Foreskin keratinocyte (primary cell): ENCODE measurements at places on chromosomes 1 and 21.

GRCh38 chr21:24131056-24131455 lies 1476.2 kb downstream of the MRPL39 start:
- DNase-seq, result no peak

DNA sequence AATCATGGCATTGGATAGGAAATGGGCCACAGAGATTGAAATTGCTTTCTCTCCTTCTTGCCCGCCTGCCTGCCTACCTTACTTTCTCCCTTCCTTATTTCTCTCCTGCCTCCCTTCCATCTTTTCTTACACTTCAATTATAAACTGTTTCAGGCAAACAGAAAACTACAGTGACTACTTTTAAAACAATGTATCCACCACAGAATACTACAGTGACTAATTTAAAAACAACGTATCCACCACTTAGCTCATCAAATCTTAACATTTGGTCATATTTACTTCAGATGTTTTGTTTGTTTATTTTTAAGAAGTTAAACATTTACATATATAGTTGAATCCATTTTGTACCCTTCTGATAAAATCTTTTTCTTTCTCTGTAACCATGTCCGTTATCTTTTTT lies 54.4 kb downstream of the SNRPE start:
- no peak for DNase-seq

- DNase-seq, result no peak
Observed at GRCh38 chr1:46011121-46011695, 121.2 kb downstream of the PIK3R3 start.

- no peak for DNase-seq
Observed at GRCh38 chr1:2987773-2988172, 33.5 kb upstream of the ACTRT2 start.

DNA sequence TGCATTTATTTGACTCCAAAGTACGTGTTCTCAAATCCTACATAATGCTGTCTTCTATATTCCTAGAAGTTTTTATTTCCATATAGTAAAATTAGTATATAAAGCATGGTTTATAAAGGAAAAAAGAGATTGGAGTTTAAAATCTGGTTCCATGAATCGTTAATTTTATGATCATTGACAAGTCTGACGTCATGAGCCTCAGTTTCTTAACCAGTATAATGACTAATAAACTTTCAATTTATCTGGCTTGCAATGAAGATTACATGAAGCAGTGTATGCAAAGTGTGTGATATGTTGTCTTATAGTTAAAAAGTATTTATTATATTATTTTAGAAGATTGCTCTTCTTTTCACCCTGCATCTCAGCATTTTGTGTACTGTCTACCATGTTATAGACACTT lies 421.4 kb upstream of the LRRC7 start:
- no peak for DNase-seq

- no peak for DNase-seq
Observed at GRCh38 chr1:33021567-33022431, 14.9 kb downstream of the AK2 start.

DNA sequence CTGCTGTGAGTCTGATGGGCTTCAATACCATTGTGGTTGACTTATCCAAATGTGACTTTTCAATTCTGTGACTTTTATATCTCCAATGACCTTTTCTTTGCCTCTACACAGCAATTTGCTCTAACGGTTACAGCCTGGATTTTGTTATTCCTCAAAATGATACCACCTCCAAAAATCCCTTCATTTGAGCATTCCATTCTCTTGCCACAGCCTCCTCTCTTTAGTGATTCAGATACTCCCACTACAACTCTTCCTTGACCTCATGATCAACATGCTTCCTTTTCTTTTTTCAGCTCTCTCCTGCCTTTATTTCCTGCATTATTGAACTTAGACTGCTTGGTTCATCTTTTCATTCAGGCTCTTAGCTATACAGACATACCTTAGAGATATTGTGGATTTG lies 16.6 kb upstream of the IL19 start:
- no peak for DNase-seq

DNA sequence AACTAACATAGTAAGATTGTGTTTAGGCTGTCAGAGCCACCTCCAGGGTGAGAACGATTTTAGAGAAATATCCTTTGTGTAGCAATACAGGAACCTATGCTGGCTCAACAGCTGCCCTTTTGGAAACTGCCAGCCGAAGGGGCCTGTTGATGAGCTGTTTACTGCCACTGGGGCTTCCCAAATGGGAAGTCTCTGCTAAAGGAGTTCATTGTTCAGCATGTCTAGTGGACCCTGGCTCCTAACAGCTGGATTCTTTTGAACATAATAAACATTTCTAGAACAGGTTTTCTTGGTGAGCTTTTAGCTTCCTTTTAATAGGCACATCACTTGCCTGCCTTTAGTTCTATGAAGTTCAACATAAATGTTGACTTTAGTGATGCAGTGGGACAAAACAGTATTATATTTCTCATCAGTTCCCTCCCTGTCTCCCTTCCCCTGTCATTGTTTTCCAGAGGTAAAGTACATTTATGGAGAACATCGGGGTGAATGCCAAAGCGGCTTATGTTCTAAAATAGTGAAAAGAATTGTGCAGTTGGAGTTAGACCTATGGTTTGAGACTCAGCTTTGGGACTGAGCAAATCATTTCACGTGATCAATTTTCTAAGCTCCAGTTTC lies 57.4 kb downstream of the UCK2 start:
- no peak for DNase-seq

- DNase-seq, result no peak
Observed at GRCh38 chr1:3547055-3548005, 64.0 kb downstream of the MEGF6 start.

DNA sequence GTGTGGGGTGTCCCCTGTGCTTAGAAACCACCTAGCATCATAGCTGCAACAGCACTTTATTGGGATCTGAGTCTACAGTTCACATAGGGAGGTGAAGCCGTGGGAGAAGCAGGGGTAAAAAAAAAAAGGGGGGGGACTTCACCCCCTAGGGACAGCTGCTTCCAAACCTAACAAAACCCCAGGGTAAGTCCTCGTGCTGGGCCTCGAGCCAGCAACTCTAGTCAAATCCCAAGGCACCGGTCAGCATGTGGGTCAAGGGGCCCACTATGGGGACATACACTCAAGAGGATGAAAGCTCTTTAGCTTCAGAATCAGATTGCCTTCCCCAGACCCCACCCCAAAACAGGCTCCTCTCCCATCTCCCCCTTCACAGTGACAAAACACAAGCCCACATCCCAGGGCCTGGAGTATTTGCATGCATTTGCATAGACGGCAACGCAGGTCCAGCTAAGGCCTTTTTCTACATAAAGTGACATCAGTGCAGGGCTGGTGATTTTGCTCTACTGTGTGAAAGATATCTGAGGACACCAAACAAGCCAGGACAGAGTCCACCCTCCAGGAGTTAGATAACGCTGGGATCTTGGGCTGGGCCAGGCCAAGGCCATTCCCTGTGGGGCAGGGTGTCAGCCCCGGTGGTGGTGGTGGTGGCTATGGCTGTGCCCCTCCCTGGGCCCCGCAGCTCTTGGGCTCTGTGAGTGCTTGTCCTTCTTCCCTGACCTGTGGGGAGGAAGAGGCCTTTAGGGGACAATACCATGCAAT lies 8.1 kb upstream of the PMVK start:
- no peak for DNase-seq

- DNase-seq, result no peak
Observed at GRCh38 chr1:68093737-68094136, 43.3 kb upstream of the DIRAS3 start.

GRCh38 chr1:166119471-166119965 lies 47.3 kb downstream of the FAM78B start:
- DNase-seq, result no peak

GRCh38 chr1:234639961-234640360 lies 30.0 kb upstream of the IRF2BP2 start:
- no peak for DNase-seq

DNA sequence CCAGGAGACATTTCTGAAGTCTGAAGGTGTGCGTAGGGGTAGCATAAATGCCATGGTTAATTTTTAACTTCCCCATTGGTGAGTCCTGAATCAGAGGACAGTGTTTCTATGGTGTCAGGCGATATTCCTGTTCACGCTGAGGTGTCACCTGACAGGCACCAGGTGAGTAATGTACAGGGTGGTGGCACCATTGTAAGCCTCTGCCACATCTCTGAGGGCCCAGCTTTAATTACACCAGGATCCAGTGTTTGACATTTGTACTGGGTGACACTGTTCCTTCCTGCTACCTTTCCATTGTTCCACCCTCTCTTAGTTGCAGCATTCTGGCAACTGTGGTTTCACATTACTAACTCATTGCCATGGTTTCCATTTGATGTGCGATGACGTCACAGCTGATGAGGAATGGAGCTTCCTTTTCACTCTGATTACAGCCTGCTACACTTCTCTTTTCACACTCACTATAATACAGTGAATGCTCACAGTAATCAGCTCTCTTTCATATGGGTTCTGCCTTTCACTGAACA lies 40.6 kb upstream of the MARK1 start:
- peak; percentile 84 for DNase-seq

GRCh38 chr1:151371370-151372057 lies 991 bp downstream of the SELENBP1 start:
- no peak for DNase-seq

- DNase-seq, result no peak
Observed at GRCh38 chr21:15058854-15059263, 5.9 kb downstream of the NRIP1 start.

DNA sequence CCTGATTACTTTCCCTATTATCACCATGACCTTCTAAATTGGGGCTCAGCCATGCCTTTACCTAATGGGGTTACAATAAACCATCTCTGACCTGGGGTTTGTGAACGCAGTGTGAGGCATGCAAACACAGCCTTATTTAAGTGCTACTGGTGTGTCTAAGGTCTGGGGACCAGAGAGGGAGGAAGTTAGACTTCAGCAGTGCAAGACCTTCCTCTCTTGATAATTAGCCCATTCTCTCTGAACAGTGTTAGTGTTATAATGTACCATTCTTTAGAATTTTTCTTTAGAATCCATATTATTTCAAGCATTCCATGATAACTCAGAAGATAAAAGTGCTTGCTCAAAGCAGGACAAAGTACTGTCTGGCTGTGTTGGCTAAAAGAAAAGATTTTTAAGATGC lies 10.5 kb upstream of the LRRC8D start:
- DNase-seq, result no peak

GRCh38 chr1:244302876-244303609 lies 148.7 kb downstream of the ADSS2 start:
- DNase-seq, result peak; percentile 94

DNA sequence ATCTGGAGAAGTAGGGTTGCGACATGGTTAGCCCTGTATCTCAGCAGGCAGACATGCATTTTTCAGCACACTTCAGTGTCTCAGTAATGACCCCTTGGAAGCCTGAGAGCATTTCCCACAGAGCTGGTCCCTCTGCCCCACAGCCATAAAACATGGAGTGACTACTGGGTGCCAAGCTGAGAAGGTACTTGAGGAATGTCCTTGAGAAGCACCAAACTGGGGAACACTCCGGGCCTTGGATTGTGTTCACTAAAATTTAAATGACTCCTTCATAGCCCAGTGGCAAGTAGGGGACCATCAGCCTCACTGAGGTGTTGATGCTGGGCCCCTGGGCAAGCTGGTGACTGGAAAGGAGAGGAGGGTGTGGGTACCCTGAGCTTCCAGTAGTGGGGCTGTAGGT lies 54.7 kb downstream of the KCNJ6 start:
- no peak for DNase-seq

- no peak for DNase-seq
Observed at GRCh38 chr1:76122271-76122670, 47.7 kb downstream of the ST6GALNAC3 start.

DNA sequence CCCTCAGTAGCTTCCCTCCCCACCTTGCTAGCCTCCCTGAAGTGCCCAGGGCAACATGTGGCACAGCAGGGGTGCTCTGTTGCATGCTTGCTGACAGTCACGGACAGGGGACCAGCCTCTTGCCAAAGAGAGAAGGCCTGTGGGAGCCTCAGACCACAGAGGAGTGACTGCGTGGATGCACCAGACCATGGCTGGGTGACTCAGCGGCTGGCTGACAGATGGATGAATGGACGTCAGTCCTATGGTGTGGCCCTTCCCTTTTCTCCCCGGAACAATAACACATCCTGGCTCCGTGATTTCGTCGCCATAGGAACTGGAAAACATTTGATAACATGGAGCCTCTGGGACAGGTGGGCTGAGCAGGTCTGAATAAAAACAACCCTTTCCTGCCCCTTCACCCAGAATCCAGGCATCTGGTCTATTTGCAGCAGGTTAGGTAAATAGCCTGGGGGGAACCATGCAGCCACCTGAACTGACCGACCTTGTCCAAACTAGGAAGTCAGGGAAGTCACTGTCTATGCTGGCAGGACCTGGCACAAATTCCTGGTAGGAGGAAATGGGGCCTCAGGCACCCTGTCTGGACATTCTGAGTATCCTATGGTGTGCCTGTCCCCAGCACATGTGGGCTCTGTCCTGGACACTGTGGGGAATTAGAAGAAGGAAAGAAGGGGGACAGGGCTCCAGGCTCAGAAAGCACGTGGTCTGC lies 53.3 kb downstream of the NENF start:
- peak; percentile 97 for DNase-seq

- DNase-seq, result peak; percentile 83
Observed at GRCh38 chr1:88061492-88062177, 622.4 kb upstream of the PKN2 start.

DNA sequence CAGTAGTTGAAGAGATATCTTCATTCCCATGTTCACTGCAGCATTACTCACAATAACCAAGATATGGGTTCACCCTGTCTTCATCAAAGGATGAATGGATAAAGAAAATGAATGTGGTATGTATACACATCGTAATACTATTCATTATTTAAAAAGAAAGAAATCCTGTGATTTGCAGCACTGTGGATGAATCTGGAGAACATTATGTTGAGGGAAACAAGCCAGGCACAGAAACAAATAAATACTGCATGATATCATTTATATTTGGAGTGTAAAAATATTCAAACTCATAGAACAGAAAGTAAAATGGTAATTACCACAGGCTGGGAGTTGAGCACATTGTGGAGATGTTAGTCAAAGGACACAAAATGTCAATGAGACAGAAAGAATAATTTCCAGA lies 977.2 kb downstream of the AMY1C start:
- DNase-seq, result no peak

DNA sequence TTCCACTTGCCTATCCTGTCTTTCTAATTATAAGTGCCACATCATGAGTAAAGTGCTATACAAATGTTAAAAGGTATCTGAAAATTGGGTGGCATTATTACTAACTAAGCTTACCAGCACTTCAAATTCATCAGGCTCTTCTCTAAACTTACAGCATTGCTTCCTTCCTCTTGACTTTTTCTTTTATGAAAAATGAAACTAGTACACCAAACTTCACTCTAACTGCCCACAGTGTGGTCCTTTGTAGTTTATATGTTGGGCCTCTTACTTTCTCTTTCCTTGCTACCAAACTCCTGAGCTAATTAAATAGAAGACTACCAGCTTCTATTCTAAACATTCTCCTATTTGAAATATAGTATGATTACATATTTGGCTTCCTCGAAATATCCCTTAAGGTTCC lies 81.8 kb downstream of the NOTCH2 start:
- DNase-seq, result no peak
